Osteocyte (in vitro differentiated cells): ENCODE measurements at places on chromosomes 6 and 20.

GRCh38 chr6:96465321-96465903, 56.2 kb upstream of the UFL1 start:
- DNase-seq = no peak

- no peak for DNase-seq
Observed at GRCh38 chr6:146312608-146313007, 231.0 kb upstream of the RAB32 start.

GRCh38 chr6:146679386-146679785, 80.6 kb downstream of the ADGB start:
- DNase-seq = no peak

- DNase-seq = no peak
Observed at GRCh38 chr20:46174469-46175126, 56.5 kb downstream of the CD40 start.

DNA sequence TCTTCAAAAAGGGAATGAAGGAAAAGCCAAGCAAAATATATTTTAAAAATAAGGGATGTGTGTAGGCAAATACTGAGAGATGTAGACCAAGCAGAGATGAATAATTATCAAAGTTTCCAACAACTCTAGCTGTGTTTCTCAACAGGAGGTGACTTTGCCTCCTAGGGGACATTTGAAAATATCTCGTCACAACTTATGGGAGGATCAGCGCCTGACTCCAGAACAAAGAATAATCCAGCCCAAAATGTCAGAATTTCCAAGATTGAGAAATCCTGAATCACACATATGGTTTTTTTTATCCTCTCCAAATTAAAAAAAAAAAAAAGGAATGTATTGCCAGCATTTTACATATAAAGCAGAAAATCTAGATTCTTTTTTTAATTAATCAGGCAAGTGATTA, 241.2 kb upstream of the ZFP64 start:
- DNase-seq = no peak

DNA sequence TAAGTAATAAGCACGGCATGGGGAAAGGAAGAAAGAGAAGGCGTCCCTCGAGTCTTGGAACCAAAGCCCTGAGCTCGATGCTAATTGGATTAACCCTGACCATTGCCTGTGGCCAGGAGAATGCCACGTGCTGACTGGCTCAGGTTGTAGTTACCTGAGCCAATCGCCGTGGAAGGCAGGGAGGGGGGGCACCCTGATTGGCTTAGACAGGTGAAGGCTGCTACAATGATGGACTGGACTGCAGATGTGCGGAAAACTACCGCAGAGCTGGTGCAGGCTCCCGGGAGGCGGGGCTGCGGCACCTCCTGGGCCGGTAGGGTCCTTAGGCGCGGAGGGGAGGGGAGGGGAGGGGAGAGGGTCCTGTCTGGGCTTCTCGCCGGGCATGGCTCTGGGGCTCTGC, 121.3 kb downstream of the TFAP2C start:
- DNase-seq = no peak

DNA sequence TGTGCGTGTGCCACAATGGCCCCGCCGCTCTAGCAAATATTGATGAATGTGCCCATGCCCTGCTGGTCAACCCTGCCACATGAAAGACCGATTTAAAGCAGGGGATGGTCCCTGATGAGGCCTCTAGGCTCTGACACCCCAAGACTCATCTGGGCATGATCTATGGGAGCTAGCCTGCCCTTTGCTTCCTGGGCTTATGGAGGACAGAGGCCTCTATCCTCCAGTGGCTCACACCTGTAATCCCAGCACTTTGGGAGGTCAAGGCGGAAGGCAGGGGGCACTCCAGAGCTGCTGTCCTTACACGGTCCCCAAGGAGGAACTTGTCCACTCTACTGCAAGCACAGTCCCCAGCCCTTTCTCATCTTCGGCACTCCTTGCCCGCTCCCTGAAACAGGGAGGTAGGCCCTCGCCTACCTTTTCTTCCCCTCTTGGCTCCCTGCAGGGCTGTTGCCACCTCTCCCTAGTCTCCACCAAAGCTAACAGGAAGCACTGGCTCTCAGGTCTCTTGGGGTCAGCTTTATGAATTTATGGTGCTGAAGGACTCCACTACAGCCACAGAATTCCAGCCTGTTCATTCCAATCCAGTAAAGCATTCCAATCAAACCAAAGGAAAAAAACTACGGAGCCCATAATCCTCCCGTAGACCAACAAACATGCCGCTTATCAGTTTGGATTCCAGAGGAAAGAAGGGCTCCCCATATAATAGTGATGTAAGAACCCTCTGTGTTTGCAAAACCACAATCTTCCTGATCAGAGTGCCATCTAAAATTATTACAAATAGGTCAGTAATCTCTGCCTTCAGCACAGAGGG, 48.7 kb upstream of the FOXQ1 start:
- no peak for DNase-seq

- no peak for DNase-seq
Observed at GRCh38 chr6:36949636-36950035, 4.9 kb upstream of the PI16 start.

- no peak for DNase-seq
Observed at GRCh38 chr6:126388104-126388598, 48.2 kb downstream of the CENPW start.

DNA sequence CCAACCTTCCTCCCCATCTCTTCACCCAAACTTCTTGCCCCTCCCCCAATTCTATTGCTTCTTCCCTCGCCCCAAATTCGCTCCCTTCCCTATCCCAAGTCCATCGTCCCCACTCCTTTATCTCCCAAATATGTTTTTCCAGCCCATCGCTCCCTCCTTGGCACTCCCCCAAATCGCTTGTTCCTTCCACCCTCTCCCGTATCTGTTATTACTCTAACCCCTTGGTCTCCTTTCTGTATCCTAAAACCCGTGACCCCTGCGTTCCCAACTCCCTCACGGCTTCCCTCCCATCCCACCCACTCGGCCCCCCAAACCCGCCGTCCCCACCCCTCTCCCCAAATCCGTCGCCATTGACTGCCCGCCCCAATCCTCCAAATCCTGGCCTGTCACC, 584 bp downstream of the MTCH1 start:
- DNase-seq = no peak

GRCh38 chr6:158244373-158244772, 67.9 kb upstream of the TULP4 start:
- no peak for DNase-seq

DNA sequence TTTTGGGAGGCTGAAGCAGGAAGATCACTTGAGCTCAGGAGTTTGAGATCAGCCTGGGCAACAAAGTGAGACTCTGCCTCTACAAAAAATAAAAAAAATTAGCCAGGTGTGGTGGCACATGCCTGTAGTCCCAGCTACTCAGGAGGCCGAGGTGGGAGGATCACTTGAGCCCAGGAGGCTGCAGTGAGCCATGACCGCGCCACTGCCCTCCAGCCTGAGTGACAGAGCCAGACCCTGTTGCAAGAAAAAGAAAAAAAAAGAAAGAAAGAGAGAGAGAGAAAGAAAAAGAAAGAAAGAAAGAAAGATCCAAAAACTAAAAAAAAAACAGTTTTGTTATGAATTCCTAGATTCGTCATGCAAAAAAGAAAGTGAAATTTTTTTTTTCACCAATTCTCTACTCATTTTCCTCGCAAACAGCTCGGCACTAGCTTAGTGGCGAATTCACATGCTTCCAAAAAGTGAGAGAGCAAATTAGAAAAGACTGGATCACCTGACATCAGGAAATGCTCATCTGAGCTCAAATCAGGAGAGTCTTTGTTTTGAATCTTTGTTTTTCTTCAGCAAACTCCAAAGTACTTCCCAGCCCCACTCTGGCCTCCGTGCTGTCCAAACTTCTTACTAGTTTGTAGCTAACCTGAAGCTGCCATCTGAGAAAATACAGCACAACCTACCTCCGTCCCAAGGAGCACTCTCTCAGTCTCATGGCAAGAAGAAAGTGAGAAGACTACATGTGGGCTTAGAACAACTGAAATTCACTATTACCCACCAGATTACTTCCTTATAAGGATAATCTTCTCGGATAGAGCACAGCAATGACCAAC, 27.0 kb downstream of the IPCEF1 start:
- no peak for DNase-seq

DNA sequence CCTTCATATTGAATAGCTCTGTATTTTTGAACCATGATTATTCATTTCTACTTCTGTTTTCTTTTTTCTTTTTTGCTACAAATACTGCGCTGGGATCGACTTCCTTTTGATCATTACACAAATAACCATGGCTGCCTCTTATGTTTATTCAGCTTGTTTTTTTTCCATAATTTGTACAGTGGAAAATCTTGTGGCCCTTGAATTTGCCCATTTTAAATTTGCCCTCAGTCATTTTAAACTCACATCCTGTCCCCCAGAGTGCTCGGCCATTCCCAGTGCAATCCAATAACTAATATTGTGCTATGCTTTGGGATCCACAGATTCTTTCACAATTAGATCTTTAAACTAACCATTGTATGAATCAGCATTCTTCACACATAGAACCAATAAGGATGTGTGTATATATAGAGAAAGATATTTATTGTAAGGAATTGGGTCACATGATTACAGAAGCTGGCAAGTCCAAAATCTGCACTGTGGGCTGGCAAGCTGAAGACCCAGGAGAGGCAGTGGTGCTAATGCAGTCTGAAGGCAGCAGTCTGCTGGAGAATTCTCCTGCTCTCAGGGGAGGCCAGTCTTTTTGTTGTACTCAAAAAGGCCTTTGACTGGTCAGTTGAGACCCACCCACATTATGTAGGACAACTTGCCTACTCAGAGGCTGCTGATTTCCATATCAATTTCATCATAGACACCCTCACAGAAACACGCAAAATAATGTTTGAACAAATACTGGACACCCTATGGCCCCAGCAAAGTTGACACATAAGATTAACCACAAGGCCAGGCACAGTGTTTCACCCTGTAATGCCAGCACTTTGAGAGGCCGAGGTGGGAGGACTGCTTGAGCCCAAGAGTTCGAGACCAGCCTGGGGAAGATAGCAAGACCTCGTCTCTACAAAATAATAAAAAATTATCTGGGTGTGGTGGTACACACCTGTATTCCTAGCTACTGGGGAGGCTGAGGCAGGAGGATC, 147.1 kb downstream of the MTHFD1L start:
- no peak for DNase-seq
